Hematopoietic multipotent progenitor cell treated with erythropoietin and hydrocortisone succinate and interleukin-3 and kit ligand, for 15 days (in vitro differentiated cells): ENCODE measurements at places on chromosomes 6 and 20.

DNA sequence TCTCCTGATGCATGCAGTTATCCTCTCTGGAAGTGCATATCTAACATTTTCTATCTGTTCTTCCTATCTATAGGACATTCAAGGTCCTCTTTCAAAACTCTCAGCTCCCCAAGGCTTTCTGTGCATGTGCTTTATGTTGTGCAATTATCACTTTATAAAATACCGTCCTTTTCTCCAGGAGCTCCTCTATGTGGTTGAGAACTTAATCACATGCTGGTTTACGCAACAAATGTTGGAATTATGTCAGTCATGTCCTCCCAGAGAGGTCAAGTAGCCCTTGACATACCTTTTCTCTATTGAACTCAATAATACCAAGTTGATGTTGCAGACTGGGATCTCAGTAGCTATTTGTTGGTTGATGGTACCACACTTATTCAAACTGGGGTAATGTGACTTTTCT is 388.4 kb downstream of the BTBD3 start:
- no peak for DNase-seq

DNA sequence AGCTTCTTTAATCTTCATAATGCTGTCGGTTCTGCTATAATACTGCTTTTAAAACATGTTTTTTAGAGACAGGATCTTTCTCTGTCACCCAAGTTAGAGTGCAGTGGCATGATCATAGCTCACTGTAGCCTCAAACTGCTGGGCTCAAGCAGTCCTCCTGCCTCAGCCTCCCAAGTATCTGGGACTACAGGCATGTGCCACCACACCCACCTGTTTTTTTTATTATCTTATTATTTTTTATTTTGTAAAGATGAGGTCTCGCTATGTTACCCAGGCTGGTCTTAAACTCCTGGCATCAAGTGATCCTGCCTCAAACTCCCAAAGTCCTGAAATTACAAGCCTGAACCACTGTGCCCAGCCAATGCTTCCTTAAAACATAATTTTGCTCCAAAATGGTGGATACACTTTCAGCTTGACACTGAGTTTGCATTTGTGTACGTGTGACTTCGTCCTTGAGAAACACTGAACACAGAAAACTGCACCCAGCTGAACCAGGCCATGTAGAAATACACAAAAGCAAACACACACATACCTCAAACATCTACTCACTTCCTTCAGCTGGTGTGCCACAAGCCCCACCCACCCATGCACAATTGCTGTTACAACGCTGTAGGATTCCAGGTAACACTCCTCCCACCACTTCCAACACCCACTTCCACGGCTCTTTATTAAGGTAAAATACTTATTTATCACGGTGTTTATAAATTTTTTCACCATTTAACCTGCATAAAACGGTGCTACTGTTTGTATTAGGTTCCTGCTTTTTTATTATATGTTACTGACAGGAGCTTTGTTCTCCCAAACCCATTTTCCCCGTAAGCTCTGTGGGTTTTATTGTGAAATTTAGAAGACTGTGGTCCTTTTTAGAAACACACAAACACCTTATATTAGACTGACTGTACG is 109.1 kb downstream of the TSHZ2 start:
- DNase-seq, result no peak

DNA sequence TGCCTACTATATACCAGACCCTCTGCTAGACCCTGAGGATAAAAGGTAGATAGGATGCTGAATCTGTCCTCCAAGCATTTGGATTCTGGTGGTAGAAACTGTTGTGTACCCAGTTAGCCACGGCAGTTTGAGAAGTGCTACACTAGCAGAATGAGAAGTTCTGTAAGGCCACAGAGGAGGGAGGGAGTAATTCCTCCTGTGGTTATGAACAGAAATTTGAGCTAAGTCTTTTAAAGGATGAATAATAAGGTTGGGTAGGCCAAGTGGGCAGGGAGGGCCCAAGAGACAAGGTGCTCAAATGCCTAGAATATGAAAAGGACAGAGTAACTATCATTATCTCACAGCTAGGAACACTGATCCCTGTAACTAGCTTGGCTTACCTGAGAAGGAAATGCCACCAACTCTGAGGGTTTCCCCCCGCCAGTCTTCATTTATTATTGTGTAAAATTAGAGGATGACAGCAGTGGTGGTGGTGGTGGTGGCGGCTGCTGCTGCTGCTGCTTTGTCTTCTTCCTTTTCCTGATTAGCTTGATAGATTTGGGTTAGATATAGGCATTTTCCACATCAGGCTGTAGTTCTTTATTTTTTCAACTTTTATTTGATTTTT is 243.3 kb downstream of the PRL start:
- DNase-seq, result no peak

DNA sequence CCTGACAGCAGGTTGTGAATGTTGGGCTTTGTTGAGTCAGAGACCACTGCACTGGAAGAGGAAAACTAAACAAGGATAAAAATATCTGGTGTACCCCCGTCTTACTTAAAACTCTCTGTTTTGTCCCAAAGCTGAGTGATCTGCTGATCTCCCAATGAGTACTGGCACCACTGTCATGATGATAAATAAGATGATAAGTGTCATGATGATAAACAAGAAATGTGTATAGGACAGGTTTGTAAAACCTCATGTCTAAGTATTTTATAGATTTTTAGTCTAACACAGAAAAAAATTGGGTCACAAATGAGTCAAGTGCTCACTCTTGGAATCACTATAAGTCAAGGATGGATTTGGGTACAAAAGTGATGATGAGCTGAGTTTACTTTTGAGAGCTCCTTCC is 8.5 kb upstream of the SIM1 start:
- DNase-seq, result no peak

- no peak for DNase-seq
Measured at GRCh38 chr6:20918868-20919267, 384.6 kb downstream of the CDKAL1 start.

DNA sequence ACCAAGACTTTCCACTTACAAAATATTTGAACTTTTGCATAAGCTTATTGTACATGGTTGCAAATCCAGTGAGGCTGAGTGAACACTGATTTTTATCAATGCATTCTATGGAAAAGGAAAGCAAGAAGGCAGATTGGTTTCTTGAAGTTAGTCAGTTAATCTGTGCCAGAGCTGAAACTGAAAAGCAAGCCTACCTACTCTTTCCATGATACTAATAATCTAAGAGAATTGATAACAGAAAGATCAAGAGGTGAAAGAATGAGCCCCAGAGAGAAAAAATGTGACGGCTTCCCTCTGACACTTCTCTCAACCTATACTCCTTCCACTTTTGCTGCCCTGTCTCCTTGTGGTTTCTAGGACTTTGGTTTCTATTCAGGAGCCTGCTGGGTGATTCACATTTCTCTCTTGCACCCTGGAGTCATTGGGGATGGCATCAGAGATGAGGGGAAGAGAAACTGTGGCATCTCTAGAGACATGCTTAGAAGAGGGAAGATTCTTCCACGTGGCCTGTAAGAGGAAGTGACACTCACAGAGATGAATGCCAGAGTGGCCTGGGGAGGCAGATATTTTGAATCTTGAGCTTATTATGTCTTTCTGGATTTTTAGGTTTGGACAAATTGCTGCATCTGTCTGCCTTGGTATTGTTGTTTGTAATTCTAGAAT is 158.6 kb upstream of the RIMS1 start:
- no peak for DNase-seq

GRCh38 chr6:164130151-164130550 is 715.6 kb downstream of the QKI start:
- no peak for DNase-seq

DNA sequence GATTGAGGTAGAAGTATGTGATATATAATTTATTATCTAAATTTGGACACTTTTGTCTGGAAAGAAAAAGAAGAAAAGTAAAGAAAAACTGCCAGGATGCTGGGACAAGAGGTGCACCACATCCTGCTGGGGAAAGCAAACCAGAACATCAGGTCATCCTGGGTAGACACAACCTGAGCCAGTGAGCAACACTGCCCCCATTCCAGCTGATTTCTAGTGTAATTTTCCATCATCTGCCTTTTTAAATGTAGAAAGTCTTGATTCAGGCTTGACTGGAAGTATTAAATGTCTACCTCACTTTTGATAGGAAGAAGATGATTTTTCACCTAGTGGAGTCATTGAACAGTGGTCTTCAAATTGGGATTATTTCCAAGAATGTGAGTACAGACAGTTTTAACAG is 1164.5 kb upstream of the CITED2 start:
- no peak for DNase-seq

- DNase-seq, result no peak
Measured at GRCh38 chr6:50381099-50381415, 331.3 kb upstream of the DEFB112 start.

- DNase-seq, result peak; percentile 14
Measured at GRCh38 chr20:63056236-63057170, 49.7 kb upstream of the BHLHE23 start.

DNA sequence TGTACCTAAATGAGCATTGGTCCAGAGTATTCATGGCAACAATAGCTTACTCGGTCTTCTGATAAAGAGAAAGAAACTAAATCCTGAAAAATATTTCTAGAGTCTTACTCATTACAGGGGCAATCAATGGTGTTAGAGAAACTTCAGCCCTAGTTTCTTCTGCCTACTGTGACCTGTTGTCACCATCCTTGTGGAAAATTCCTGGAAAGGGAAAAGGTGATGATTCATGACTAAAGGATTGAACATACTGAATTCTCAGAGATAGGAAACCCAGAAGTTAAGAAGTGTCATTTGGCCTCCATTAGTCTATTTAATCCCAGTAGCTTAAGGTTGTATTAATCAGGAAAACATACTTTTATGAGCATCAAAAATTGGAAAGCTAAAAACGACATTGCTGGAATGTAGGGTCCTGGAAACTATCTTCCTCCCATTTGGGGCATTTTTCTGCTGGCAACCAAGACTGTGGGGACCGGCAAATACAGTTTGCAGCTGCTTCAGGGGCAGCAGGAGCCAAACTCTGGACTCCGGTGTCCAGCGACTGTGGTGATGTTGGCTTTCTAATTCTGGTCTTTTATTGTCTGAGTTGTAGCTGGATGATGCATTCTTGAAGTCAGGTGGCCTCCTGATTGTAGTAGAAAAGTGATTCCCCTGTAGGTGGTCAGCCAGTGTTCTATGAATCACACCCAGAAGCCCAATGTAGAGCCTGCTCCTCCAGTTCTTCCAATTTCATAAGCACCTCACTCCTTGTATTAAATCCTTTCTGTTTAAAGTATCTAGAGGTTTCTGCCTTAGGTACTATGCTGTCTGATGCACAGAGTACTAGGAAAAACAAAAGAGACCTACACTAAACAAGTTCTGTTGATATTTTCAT is 67.6 kb downstream of the LCA5 start:
- no peak for DNase-seq

GRCh38 chr6:16817594-16817993 is 56.3 kb upstream of the ATXN1 start:
- no peak for DNase-seq

GRCh38 chr6:30450909-30451841 is 38.1 kb upstream of the HLA-E start:
- no peak for DNase-seq

DNA sequence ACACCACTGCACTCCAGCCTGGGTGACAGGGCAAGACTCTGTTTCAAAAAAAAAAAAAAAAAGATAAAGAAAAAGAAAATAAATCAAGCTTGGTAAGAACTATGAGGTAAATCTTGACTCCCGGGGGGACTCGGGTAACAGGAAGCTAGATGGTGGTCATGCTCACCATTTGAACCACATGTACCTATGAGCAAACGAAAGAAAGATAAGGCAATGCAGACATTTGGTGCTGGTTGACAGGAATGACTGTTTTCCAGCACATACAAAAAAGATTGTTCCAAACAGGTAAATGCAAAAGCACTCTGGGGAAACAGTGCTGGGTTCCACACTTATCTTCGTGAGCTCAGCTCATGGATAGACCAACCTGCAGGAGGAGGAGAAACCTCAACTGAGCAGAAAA is 22.8 kb upstream of the PTPN1 start:
- no peak for DNase-seq

GRCh38 chr6:90390379-90390778 is 93.7 kb upstream of the BACH2 start:
- DNase-seq, result no peak

DNA sequence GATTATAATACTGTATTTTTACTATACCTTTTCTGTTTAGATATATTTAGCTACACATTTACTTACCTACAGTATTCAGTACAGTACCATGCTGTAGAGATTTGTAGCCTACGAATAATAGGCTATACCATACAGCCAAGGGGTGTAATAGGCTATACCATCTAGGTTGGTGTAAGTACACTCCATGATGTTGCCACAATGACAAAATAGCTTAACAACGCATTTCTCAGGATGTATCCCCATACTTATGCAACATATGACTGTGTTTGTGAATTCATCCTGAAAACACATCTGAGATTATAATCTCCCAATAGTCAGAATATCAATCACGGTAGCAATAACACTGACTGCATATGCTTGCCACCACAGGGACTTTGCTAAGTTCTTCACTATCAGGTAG is 20.7 kb downstream of the B4GALT5 start:
- DNase-seq, result no peak
